ENCODE measurements at places on chromosomes 7 and 10. TPM values are rescaled to one million over a fixed set of nuclear protein-coding genes. Genes with fewer than 3 reads are reported as not detected.
A peak's percentile ranks its signal among the peaks of the same experiment; 100 is the strongest.

Gene WDFY4
- total RNA-seq: 4.2 TPM

DNA sequence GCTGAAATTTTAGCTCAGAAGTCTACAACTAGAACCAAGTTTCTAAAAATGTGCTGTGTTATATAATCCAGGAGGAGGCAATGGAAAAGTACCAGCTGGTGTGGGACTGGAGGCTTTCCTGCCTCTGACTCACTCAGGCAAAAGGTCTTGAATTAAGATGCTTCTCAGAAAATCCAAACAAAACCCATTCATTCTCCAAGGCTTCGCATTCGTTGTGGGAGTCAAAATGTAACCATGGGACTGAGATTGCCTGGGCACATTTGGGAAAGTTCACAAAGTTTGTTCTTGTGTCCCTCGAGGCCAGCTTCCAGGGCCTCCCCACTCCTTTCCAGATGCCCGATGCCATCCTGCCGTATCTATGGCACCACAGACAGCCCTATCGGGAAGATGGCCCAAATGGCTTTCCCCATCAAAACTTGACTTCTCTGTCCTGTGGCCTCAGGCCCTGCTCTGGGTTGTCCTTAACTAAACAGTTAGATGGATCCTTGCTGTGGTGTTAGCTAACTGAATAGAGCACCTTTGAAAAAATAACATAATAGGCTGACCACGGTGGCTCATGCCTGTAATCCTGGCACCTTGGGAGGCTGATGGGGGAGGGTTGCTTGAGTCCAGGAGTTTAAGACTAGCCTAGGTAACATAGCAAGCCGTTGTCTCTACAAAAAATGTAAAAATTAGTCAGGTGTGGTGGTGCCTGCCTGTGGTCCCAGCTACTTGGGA lies 180.5 kb downstream of the PFKFB3 start:
- no peak for DNase-seq

- no peak for DNase-seq
Measured at GRCh38 chr7:131285556-131285955, 42.1 kb upstream of the MKLN1 start.

GRCh38 chr10:26361971-26362370 lies 76.2 kb upstream of the APBB1IP start:
- no peak for DNase-seq

- no peak for DNase-seq
Measured at GRCh38 chr10:34995925-34996324, 94.2 kb downstream of the CUL2 start.

Gene GOLGA7B
- 7.6 TPM for total RNA-seq

DNA sequence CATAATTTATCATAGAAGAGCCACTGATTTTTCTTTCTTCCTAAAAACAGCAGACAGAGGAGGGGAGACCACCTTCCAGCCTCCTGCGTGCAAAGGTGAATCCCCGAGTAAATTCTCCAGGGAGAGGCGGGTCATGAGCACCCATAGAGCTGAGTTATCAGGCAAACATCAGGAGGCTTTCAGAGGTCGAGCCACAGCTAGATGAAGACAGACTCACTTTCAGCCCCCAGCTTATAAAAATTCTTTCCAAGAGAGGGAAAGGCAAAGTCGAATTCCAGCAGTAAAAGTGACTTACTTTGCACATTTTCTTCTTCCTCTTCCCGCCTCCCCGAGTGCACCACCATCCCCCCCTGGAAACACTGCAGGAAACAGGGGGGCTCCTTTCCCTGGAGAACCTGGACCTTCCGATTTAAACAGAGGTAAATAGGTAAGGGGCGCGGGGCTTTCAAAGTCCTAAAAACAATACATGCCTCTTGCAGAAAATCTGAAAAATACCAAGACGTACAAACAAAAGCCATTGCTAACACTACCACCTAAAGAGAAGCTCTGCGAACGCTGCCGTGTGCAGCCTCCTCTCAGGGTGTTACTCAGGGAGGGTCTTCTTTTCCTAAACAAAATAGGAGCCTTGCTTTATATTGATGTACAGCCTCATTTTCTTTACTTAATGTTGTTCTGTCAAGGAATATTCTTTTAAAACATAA lies 163.8 kb downstream of the SVIL start:
- DNase-seq: no peak

- no peak for DNase-seq
Measured at GRCh38 chr7:84337429-84337828, 142.8 kb upstream of the SEMA3A start.

- peak; percentile 86 for DNase-seq
Measured at GRCh38 chr10:124724279-124725027, 19.7 kb downstream of the FAM53B start.

DNA sequence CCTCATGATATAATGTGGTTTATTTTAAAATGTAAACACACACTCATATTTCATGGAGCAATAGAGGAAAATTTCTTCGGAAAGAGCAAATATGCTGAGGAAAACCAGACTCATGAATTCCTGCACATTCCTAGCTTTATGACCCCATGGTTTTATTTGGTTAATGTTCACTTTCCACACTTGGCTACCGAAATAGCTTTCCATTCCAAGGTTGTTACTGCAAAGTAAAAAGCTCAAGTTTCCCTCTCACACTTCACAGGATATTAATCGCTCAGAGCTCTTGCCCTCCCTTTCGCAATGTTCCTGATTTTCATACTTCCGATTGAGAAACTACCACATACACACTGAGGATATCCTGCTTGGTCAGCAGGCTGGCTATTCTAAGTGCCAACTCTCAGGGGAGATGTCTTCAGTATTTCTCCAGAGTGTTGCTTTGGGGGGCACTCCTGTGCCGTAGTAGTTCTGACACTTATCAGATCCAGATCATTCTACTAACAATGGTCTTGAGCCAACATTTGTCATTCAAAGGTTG lies 77.5 kb upstream of the STEAP1B start:
- peak; percentile 83 for DNase-seq

GRCh38 chr7:137196648-137197047 lies 146.9 kb downstream of the PTN start:
- no peak for DNase-seq

- no peak for DNase-seq
Measured at GRCh38 chr7:15315678-15316077, 246.1 kb downstream of the AGMO start.

DNA sequence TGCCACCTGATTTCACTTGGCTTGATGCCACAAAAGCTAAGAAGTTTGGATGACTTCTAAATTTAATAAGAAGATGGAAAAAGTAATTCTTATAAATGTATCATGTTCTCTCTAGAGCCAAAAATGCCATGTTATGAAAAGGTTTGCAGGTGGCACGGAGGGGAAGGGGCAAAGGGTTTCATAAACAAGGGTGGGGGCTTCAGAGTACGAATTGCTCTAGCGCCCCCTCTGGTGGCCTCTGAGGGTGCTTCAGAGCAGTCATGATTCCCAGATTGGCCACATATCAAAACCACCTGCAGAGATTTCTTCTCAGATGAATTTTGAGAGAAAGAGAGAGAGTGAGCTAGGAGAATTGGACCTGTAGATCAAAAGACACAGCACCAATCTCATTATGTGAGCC lies 208.6 kb upstream of the YAE1 start:
- DNase-seq: no peak
